ENCODE measurements at places on chromosomes 16 and 17.

GRCh38 chr17:8053600-8053999 is 14.7 kb downstream of the ALOX15B start:
- no peak for DNase-seq

DNA sequence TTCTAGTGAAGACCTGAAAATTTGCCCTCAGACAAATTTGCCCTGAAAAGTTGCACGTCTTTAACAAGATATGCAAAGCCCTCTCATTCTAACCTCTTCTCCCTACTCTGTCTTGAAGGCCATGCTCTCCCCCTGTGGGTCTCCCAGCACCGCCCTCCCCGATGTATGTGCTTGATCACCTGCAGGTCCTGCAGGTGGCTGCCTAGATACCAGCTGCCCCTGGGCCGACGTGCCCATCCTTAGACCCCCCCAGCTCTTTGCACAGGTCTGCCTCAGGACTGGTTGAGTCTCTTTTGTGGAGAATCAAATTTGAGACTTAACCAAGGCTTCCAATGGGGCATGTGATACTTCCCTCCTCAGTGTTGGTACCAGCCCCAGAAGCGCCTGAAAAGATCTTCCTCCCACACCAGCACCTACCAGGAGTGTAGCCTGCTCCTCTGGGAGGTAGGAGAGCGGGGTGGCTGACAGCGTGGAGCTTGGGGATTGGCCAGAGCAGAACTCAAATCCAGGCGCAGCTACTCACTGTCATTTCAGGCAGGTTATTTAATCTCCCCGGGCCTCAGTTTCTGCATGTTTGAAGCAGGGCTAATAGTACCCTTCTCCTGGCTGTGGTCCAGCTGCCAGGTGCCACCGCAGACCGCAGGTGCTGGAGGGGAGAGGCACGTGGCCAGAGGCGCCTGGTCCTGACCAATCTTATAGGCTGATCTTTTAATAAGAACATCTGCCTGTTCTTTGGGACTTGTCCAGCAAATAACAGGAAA is 4.5 kb upstream of the MRPL38 start:
- DNase-seq, result no peak

DNA sequence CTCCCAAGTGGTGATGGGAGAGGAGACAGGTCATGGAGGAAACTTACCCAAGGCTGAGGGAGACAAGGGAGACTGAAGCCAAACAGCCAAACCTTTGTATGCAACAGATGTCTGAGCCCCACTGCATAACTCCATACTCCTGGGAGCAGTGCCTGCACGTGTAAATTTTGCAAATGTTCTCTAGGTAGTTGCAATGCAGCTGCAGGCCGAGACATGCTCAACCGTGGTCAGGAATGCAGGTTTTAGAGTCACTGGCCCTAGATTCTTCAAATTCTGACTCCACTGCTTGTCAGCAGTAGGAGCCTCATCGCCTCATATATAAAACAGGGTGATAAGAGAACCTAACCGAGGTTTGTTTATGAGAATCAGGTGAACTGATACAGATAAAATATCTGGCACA is 11.5 kb downstream of the DYNLRB2 start:
- no peak for DNase-seq

DNA sequence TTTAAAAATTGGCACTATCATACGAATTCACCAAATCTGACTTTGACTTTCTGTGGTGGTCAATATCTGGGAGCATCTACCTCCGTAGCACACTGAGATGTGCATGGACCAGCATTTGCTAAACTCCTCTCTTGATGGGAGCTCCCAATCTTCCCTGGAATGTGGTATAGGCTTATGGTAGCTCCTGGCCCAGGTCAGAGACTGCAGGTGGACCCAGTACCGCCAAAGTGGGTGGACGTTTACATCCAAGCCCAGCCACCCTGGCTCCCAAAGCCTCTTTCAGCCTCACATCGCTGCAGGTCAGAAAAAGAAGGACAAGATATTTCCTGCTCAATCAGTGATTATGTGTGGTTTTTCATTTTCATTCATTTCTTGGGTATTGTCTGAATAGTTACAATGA is 43.1 kb upstream of the NKD1 start:
- no peak for DNase-seq

DNA sequence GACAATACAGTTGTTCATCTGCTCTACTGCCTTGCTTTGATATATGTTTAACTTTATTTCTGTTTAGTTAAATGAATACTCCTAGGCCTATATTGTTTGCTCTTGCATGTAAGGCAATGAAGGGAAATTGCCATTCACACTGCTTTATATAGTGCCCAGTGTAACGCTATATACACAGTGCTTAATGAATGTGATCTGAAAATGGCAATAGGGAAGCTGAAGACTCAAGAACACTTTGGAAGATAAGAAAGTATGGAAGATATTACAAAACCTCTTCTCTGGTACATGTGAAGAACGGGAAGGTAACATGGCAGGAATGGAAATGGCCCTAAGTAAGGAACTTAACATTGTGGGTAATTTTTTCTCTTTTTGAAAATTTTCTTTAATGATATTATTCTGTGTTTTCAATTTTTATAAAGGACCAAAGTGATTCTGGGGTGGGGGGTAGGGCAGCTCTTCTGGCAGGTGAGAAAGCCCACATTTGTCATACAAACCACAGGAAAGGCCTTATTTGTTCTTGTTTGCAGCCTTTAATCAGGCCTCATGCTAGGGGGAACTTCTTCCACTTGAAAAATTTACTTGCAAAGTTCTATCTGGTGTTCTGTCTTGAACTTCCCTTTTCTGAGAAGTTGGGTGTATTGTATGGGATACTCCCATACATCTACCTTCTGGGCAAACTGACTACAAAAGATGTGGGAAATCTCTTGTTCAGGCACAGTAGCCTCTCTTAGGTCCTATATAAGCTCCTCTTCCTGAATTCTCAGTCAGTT is 100.8 kb upstream of the CORO6 start:
- DNase-seq, result no peak

DNA sequence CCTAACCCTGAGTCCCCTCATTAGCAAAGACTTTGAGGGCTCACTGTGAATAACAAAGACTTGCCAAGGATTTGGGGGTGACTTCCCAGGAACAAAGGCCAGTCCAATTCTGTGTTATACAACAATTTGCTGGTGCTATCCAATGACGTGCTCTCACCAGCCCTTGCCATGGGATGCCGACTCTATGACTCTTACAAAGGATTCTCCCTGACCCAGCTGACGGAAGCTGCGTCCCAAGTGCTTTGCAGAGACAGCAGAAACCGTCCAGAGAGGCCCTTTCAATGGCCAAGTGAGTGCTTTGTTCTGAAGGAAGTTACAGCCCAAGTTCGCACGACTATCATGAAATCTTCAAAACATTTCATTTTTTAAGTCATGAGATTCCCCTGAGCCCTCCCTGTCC is 345.3 kb upstream of the TNRC6C start:
- no peak for DNase-seq

DNA sequence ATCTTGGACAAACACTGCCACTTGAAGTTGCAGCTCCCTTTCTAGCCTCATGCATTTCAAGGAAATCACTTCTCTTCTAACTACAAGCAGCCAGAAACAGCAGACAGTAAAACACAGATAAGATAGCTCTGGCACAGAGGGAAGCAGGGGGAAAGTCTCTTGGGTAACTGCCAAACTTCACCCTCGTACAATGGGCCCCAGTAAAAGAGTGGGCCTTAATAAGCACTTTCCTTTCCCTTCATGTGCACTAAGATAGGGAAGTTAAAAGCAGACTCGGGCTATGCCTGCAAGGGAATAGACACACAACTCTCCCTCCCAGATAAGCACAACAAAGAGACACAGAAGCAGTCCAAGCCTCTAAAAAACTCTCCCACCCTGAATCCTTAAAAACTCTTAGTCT is 4.2 kb upstream of the KRTAP4-5 start:
- no peak for DNase-seq

Measured in activated CD8-positive, alpha-beta memory T cell treated with anti-CD3 and anti-CD28 coated beads for 1 hour (primary cell).